ENCODE measurements at places on chromosomes 3 and 15.
A peak's percentile ranks its signal among the peaks of the same experiment; 100 is the strongest.

DNA sequence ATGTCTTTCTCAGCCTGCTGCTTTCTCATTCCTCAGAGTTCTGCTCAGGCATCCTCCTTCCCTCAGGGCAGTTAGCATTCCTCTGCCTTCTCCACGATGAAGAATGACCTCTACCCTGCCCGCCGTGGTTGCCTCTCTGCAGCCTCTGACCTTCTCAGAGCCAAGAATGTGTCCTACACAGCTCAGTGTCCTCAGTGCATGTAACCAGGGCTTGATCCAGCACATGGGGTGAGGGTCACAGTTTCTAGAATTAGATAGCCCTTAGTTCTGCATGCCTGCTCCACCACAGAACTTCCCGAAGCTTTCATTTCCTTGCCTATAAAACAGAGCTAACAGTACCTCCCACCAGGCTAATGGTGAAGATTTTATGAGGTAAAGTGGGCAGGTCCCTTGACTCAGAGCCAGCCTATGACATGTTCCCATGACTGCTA lies 182.1 kb downstream of the CLSTN2 start:
- peak; percentile 43 for DNase-seq

- no peak for DNase-seq
Measured at GRCh38 chr3:56144805-56145204, 323.5 kb downstream of the ERC2 start.

DNA sequence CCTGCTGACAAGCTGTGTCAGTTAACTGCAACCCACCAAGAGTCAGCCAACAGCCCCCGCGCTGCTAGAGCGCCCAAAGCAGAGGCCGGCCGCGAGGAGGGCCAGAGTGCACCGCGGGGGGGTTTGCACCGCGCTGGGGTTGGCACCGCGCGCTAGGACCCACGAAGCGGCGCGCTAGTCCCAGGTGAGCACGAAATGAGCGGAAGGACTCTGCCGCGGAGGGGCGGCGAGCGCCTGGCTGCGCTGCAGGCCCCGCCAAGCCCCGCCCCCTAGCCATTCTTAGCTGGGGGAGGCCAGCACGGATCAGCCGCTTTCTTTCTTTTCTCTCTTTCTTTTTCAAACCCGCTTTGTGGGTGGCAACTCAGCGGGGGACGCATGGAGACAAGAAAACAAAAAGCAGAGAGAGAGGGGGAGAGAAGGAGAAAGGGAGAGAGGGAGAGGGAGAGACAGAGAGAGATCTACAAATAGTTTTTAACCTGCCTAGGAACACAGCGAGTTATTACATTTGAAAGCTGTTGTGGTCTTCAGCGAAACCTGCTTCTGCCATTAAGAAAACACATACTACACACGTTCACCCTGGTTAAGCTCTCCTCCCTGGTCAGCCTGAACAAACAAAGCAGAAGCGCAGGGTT lies 6.9 kb upstream of the FOXB1 start:
- DNase-seq, result no peak

DNA sequence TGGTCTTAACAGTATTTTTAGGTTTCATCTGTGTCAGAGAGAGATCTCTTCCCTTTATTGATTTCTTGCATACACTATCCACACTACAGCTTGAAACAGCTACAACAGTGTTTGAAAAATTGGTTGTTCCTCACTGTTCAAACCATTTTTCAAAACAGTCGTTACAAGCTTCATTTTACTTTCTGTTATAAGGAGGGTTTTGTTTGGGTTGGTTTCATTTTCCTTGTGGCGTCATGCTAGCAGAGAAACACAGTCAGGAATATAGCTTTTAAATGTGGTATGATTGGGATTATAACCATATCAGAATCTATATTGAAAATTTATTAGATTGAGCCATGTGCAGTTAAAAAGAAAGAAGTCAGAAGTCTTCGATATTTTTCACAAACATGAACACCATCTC lies 400.6 kb downstream of the ZBTB20 start:
- no peak for DNase-seq

DNA sequence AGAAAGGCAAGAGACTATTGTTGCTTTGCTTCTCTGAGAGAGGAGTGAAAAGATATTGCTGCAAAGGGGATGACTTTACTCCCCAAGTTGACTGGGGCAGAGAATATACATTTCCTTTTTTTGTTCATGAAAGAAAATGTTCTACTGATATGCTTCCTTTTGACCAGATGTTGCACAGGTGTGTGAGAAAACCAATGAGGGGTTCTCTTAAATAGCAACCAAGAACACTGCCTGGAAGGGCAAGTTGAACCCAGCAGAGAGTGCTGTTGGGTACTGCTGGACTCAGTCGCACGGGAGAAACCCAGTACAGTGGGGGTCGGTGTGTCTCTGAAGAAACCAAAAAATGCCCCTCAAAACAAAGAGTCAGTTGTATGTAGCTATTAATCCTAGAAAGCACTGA lies 101.2 kb downstream of the CHST2 start:
- no peak for DNase-seq

DNA sequence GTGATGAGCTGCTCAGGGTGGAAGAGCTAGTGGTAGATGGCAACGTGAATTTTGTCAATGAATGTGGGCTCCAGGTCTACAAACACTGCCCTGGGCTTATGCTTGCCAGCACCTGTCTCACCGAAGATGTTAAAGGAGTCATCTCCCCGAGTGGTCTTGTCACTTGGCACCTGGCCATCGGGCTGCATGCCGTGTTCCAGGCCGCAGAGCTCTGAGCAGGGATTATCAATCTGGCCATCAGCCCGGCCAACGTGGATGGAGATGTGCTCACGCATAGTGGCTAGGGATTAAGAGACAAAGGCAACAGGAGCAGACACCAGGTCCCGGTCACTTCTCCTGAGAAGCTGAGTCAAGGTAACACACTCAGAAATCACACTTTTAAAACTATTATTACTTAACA lies 54.8 kb upstream of the ACTC1 start:
- DNase-seq, result no peak

DNA sequence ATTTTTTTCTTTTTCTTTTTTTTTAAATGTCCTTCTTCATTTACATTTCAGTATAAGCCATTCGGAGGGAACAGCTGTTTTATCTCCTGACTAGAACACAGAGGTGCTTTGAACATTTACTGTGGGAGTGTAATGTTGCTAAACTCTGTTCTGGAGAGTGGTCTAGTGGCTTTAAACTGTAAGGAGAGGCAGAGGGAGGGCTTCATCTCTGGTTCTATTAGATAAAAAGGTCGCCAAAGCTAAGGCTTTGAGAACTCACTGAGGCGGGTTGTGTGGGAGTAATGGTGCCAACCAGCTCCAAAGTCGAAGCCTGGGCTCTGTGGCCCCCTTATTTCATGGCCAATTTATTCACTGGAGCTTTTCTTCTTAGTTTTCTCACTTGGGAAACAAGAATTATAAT lies 133.2 kb downstream of the ANXA2 start:
- peak; percentile 36 for DNase-seq

- no peak for DNase-seq
Measured at GRCh38 chr3:195802261-195802701, 9.4 kb downstream of the MUC4 start.

DNA sequence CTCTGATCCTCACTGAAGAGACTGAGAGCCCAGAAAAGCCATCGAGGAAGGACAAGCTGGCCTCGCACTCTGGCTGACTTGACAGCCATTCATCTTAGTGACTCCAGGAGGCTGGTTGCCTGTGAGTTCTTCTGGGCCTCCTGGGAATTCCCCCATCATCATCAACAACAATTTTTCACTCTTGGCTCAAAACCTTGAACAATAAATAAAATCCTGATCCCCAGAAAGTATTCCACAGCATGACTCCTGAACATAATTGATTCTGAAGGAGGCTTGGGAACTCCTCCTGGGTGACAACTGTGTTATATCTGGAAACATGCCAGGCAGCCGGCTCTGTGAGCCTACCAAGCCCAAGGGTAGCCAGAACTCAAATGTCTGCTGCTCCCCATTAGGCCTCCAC lies 188.6 kb downstream of the SHQ1 start:
- no peak for DNase-seq

- DNase-seq, result no peak
Measured at GRCh38 chr15:67479781-67480505, 41.0 kb upstream of the C15orf61 start.

- no peak for DNase-seq
Measured at GRCh38 chr15:75666823-75667501, 19.2 kb downstream of the SNX33 start.

- DNase-seq, result no peak
Measured at GRCh38 chr3:190092250-190092649, 28.4 kb downstream of the P3H2 start.

DNA sequence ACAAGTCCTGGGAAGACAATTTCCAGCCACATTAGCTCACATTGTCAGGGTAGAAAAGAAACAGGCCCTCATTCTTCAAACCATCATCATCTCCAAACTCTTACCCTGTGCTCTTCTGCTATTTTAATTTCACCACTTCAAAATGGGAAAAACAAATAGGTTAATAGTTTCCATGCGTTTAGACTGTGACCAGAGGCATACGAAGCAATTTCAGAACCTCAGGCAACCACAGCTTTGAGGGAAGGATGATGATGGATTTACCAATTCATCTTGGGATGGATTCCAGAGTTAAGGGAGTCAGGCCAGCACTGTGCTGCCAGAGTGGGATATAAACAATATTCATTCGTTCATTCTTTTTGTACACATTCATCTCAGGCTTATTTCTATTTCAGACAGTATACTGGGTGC lies 307.8 kb upstream of the TPRG1 start:
- DNase-seq, result no peak

DNA sequence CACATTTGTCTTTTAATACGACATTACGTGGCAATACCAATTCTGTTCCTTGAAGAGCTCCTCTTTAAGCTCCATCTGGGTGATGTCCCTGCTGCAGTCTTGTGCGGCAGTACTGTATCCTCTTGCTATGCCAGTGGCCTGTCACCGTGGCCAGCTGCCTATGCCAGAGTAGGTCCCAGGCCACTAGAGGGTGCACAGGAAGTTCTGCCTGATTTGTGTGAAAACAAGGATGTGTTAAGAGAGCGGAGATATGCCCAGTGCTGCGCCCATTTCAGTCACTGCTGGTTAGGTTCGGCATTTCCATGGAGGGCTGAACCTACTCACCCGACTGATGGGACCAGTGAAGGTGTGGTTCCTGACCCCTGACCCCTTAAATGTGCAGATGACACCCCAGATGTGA lies 25.2 kb downstream of the NIPA1 start:
- no peak for DNase-seq

- no peak for DNase-seq
Measured at GRCh38 chr3:154224866-154225265, 99.4 kb downstream of the DHX36 start.

- DNase-seq, result no peak
Measured at GRCh38 chr3:59446775-59447465, 397.1 kb upstream of the CFAP20DC start.

DNA sequence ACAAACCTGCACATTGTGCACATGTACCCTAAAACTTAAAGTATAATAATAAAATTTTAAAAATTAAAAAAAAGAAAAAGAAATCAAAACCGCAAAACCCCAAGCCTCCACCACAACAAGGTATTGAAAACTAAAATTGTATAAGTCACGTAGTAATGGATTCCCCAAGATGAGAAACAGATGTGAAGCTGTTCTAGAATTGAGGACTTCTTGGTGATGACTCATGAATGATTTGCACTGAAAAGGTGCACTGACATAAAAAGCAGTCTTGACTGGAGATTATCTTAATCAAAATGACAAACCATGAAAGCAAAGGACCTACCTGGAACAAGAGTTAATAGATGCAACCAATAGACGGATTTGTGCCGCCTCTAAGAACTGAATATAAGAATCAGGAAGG lies 225.8 kb downstream of the MYRIP start:
- no peak for DNase-seq

DNA sequence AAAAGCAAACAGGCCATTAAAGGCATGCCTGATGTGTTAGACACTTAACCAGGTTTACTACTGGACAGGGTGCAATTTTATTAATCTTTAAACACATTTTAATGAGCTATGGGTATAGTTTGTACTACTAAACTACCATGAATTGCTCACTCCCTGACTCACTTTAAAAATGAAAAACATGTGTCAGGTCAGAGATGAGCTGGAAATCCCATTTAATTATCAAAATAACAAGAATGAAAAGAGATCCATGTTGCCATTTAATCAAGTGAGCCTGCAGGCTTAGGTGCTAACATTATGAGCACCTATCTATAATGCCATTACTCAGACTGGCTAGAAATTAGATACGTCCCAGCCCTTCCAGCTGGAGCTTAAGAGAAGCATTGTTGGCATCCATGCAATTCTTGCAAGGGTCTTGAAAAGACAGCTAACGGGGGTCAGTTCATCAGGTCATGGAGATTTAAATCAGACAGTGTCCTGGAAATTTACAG lies 224.4 kb downstream of the THRB start:
- DNase-seq, result peak; percentile 7

DNA sequence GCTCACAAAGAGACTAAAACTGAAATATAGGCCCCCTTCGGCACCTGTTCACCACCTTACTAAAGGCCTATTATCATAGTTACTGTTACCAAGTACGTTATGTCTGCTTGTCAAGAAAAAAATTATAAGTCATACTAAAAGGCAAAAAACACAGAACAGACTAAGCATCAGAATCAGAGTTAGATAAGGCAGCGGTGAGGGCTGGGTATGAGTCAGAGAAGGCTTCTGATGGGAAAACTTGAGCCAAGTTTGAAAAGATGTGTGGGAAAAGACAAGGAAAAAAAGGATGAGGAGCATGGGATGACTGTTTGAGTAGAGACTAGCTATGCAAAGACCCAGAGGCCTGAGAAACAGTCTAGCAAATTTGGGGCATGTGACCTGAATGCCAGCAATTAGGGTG lies 387.2 kb upstream of the SGO1 start:
- no peak for DNase-seq

- no peak for DNase-seq
Measured at GRCh38 chr3:128394033-128394432, 72.7 kb downstream of the DNAJB8 start.

Measured in right renal cortex interstitium (tissue), 3 donors.